ENCODE measurements at places on chromosomes 6 and 20.

DNA sequence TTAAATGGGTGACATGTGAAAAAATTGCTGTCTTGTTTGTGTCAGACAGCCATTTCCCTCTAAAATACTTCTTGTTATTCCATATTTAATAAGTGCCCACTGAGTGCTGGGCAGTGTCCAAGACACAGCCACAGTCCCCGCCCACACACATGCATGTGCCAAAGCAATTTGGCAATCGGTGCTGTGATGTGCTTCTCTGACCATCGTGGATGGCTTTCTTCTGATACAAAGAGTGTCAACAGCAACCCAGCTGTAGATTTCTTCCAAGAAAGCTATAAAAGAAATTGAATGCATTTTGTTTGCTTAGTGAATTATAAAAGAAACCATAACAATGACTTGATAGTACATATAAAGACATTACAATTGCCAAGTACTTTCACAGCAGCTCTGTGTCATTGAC is 140.5 kb upstream of the ATXN1 start:
- no peak for DNase-seq

DNA sequence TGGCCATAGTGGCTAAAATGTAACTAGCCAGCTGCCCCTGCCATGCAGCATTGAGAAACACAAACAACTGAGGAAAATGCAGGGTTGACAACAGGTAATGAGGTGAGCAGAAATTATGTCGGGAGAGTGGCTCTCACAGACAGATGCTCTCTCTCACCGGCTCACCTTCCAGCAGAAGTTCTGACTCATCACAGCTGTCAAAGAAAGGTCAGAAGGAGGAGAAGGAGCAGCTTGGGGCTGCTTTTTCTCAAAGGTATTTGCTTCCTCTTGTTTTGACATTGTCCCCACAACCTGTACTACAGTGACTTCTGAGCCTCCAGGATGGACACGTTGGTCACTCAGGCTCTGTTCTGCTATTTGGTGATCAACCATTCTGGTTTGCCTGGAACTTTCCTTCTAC is 190.5 kb upstream of the HEY2 start:
- DNase-seq: no peak

- DNase-seq: peak; percentile 23
Measured at GRCh38 chr6:137767911-137768690, 99.0 kb upstream of the TNFAIP3 start.

DNA sequence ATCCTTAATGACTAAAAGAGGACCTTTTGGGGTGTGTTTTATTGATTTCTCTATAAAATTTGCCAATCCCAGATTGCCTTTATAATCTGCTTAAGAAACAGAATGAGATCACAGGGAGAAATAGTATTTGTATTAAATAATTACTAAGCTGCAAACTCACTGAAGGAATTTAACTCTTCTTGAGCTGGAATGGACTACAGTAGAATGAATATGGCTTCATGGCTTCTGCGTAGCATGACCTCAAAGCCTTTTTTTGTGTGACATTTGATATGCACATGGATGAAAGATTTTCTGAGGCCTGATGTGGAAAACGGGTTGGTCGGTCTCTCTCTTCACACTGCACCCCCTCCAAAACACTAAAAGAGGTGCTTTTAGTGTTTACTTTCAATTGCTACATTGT is 115.9 kb downstream of the QKI start:
- DNase-seq: no peak

- DNase-seq: no peak
Measured at GRCh38 chr6:20875369-20875963, 341.2 kb downstream of the CDKAL1 start.

DNA sequence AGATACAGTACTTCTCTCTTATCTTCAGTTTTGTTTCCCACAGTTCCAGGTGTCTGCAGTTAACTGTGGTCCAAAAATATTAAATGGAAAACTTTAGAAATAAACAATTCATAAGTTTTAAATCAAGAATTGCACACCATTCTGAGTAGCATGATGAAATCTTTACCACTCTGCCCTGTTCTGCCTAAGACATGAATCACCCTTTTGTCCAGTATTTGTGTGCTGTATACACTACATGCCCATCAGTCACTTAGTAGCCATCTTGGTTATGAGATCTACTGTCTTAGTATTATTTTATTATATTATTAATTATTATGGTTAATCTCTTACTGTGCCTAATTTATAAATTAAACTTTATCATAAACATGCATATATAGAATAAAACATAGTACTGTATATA is 279.0 kb downstream of the OGFRL1 start:
- no peak for DNase-seq

GRCh38 chr6:42405021-42405420 is 46.7 kb downstream of the TRERF1 start:
- DNase-seq: no peak

- DNase-seq: no peak
Measured at GRCh38 chr6:88165844-88166492, at the start of gene CNR1. Gene CNR1, minus strand, starts transcription at chr6:88166347. Its CDS starts 21,073 bp downstream, at chr6:88145274.

DNA sequence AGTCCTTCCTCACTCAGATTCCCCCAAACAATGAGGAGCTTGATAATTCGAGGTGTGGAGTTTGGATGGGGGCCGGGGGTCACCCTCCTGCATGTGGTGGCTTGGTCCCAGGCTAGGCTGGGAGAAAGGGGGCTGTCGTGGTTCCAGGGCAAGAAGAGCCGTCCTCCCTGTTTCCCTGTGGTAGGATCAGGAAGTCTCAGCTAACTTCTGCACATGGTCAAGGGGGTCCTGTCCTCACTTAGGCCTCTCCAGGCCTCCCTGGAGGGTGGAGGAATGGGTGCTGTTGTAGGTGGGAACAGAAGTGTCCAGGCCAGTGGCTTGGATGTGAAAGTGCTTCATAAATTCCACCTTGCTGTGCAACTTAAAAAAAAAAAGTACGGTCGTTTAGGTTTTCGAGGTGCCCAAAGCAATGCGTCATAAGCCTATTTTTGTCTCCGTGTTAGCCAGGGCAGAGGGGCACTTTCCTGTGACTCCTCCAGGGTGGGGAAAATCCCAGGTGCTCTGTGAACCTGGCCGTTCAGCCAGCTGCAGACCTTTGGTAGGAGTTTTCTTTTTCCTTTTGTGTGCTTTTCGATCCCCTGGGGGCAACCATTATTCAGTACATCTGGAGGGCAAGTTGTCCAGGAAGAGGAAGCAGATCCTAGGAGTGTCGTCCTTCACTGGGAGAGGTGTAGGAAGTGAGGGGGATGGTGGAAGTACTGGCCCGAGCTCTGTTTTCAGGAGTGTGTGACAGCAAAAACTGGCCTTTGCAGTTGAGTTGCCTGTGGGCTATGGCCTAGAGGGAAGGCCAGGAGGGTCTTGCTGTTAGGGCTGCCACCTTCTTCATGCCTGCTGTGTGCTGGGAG is 9.6 kb downstream of the IGF2R start:
- DNase-seq: no peak

- DNase-seq: no peak
Measured at GRCh38 chr20:5977223-5977622, 26.8 kb downstream of the MCM8 start.

GRCh38 chr20:25178563-25179438 is 16.7 kb upstream of the ENTPD6 start:
- peak; percentile 44 for DNase-seq

DNA sequence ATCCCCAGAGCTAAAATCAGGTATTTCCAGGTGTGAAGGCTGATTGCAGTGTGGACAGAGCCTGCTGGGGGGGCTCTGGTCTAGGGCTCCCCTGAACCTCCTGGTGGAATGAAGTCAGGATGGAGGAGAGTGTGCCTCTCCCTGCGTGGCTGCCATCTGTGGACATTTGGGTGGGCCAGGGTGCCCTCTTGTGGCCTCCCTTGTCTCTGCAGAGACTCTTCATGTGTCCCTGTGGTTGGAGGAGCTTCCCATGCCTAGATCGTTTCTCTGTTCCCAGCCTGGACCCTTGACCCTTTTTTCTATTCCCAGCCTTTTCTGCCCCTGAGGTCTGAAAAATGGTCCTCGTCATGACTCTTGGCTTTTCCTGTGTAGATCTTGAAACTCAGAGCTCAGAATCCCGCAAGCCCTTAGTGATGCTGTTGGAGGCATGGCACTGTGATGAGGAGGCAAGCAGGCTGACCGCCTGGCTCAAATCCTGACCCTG is 9.9 kb upstream of the PSMF1 start:
- DNase-seq: peak; percentile 33

GRCh38 chr6:43075670-43076463 is at the start of gene PTK7:
Gene PTK7, plus strand, starts transcription at chr6:43076314. Its CDS starts 175 bp downstream, at chr6:43076489.
- no peak for DNase-seq

GRCh38 chr20:24746351-24746685 is 202.8 kb upstream of the CST7 start:
- no peak for DNase-seq

DNA sequence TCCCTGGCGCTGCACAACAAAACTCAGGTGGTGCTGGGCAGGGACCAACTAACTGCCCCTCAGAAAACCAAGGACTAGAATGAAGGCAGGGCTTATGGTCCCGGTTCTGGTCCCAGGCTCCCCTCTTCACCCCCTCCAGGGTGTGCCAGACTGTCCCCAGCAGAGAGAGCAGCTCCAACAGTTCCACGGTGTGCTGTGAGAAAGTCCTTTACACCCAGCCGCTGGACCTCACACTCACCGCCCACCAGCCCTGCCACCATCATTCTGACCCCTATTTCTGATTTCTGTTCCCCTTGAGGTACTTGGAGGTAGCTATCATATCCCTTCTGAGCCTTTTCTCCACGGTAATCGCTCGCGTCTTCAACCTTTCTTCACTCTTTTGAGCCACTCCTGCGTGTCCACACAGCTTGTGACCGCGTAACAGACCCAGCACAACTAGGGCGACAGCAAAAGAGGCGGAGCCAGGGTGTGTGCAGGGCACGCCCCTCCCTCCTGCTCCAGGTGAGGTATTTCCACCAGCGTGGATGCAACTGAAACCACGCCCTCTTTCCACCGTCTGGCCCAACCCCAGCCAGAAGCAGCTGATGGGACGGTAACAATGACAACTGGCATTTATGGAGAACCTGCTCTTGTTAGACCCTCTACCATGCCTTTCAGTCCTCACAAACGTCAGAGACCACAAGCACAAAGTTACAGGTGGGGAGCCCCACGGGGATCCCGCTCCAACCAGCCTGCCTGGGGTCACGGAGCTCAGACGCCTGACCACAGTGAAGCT is 2.3 kb downstream of the PXDC1 start:
- no peak for DNase-seq
